Gastrocnemius medialis (tissue), 4 donors: ENCODE measurements at places on chromosomes 11 and 22.

DNA sequence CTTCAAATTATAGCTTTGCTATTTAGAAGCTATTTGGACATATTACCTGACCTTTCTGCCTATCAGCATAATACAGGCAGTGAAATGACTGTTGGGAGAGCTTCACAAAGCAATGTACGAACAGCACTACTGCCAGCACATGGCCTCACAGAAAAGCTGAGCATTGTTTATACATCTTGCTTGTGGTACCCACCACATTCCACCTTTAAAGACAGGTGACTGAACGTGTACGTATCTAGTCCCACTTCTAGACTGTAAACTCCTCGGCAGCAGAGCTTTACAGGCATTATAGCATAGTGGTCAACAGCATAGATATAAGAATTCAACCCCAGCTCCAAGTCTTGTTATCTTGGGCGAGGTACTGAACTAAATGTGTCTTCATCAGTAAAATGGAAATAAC is 1.6 kb downstream of the JOSD1 start:
- no peak for DNase-seq

DNA sequence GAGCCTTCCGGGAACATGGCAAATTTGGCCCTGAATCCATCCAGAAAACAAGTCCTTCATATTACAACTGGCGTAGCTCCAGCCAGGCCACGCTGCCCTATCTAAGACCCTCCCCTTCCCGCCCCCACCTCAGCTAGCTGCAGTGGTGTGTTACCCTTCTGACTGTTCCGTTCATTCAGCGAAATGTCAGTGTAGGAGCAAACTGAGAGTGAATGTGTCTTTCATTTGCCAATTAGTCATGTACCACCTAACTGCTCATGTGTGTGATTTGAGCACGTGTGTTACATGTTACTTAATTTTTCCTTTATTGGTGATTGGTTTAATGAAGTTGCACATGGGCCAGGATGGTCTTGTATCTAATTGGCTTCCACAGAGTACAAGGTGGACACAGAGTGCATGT is 34.8 kb upstream of the POU2AF1 start:
- DNase-seq, result no peak

DNA sequence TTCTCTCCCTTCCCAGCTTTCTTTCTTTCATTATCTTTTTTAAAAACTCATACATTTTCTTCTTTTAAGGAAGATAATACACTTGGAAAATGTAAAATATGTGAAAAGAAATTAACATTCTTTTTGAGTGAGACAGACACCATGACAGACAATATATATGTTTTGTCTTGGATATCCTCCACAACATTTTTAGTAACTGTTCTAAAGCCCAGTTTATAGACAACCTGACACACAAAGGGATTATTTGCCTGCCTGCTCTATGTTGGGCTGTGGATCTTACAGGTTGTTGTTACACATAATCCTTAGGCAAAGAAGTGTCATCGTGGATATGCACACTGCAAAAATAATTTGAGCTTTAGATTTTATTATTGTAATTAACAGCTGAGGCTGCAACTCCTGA is 301.4 kb upstream of the PDGFD start:
- DNase-seq, result no peak

GRCh38 chr11:73547706-73548595 is 50.0 kb downstream of the FAM168A start:
- DNase-seq, result no peak

GRCh38 chr22:41757502-41757901 is 43.0 kb upstream of the CCDC134 start:
- DNase-seq, result no peak

DNA sequence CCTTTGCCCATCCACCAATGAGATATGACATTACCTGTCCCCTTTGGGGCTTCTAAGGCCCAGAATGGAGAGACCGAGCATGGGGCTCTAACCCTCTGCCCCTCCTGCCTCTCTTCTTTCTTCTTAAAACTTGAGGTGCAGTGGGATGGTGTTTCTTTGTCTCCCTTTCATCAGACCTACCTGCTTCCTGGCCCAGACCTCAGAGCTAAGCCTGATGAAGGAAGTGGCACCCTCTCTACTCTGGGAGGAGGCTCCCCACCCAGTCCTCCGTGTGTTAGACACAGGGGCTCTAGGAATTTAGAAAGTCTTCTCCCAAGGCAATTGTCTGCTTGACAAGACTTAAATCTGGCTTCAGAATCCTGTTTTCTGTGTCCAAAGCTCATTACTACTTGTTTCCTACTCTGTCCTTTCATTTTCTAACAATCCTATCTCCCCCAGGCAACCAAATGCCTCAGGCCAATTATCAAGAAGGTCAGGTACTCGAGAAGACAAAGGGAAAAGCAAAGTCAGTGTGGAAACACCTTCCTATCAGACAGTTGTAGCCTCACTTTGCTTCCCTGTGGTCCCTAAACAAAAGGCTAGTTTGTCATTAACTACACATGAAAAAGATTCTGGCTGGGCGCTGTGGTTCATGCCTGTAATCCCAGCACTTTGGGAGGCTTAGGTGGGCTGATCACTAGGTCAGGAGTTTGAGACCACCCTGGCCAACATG is 20.3 kb upstream of the PARVA start:
- no peak for DNase-seq
